Glutamatergic neuron (in vitro differentiated cells): ENCODE measurements at places on chromosomes 5 and 9. TPM values are rescaled to one million over a fixed set of nuclear protein-coding genes. Genes with fewer than 3 reads are reported as not detected.
A peak's percentile ranks its signal among the peaks of the same experiment; 100 is the strongest.

- no peaks in the 10 kb centered on the region for H3K36me3 ChIP-seq
- DNase-seq, result no peak
- no peaks in the 10 kb centered on the region for H3K4me1 ChIP-seq
- H3K4me3 ChIP-seq, result no peak overlapping the region
- no peak overlapping the region for H3K27ac ChIP-seq
- H3K27me3 ChIP-seq, result peaks cover 1% of the 10 kb centered on the region
Observed at GRCh38 chr5:11898-12297, 80.1 kb upstream of the PLEKHG4B start.

- peak overlapping the region; percentile 8 for H3K4me3 ChIP-seq
- H3K4me1 ChIP-seq, result peaks cover 3% of the 10 kb centered on the region
- no peaks in the 10 kb centered on the region for H3K36me3 ChIP-seq
Observed at GRCh38 chr9:99264070-99264680, 42.1 kb downstream of the SEC61B start.

GRCh38 chr5:104189909-104190308, 627.3 kb upstream of the NUDT12 start:
- no peak overlapping the region for H3K4me3 ChIP-seq
- peaks cover 12% of the 10 kb centered on the region for H3K36me3 ChIP-seq
- no peak for DNase-seq

GRCh38 chr9:2767800-2768677, 50.7 kb downstream of the KCNV2 start:
- H3K4me1 ChIP-seq, result no peaks in the 10 kb centered on the region
- peaks cover 6% of the 10 kb centered on the region for H3K36me3 ChIP-seq
- H3K27ac ChIP-seq, result no peak overlapping the region
- no peak for DNase-seq
- H3K27me3 ChIP-seq, result no peaks in the 10 kb centered on the region

DNA sequence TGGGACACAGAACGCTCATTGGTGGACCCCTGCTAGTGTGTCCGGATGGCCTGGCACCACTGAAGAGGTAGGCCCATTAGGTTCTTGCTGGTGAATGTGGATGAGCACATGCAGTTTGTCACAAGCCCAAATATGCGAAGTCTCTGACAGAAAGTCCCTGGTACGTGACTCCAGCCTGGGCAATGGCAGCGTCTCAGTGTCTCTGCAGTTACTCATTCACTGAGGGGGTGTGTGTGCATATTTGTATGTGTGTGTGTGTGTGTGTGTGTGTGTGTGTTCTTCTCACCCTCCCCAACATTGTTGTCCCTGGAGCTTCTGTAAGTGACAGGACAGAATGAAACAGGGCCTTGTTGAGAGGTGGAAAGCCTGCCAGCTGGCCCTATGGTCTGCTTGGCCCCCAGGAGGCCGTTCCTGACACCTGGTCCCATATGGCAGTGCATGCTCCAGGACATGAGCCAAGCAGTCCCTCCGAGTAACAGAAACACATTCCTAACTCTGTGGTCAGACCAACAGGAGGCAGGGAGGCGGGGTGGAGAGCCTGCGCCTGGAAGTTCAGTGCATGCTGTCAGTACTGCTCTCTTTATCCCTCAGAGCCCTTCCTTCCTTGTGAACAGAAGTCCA, 169.9 kb downstream of the SLC28A3 start:
- H3K27me3 ChIP-seq, result peaks cover 16% of the 10 kb centered on the region
- peak overlapping the region; percentile 57 for H3K4me3 ChIP-seq
- peak; percentile 95 for DNase-seq
- H3K27ac ChIP-seq, result peak overlapping the region; percentile 94

- peaks cover 5% of the 10 kb centered on the region for H3K27me3 ChIP-seq
- H3K27ac ChIP-seq, result peak overlapping the region; percentile 92
- peaks cover 16% of the 10 kb centered on the region for H3K4me1 ChIP-seq
Observed at GRCh38 chr9:87494970-87495471, 2.6 kb upstream of the DAPK1 start.

DNA sequence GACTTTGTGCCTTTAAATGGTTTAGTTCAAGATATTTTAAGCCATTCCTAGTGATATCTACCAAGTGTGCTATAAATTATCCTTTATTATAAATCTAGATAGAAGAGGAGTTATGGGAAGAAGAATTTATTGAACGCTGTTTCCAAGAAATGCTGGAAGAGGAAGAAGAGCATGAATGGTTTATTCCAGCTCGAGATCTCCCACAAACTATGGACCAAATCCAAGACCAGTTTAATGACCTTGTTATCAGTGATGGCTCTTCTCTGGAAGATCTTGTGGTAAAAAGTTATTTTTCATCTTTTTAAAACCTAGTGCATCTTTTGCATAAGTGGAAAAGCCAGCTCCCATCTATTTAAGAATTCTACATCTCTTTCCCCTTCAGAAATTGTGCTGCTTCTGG, 18.6 kb downstream of the SLC23A1 start:
- no peak overlapping the region for H3K27ac ChIP-seq
- H3K4me1 ChIP-seq, result no peaks in the 10 kb centered on the region
- H3K4me3 ChIP-seq, result no peak overlapping the region
- no peaks in the 10 kb centered on the region for H3K36me3 ChIP-seq

GRCh38 chr9:11199335-11199734, 586.5 kb upstream of the PTPRD start:
- H3K4me1 ChIP-seq, result peaks cover 22% of the 10 kb centered on the region
- peaks cover 6% of the 10 kb centered on the region for H3K27me3 ChIP-seq
- H3K27ac ChIP-seq, result peak overlapping the region; percentile 90
- H3K36me3 ChIP-seq, result no peaks in the 10 kb centered on the region
- H3K4me3 ChIP-seq, result peak overlapping the region; percentile 19

Gene CD72
- 4.9 TPM for total RNA-seq

Gene MLANA
- total RNA-seq, result not detected

Gene PRRC1
- 57.3 TPM for total RNA-seq

Gene MCIDAS
- total RNA-seq, result not detected

Gene UBE2QL1
- total RNA-seq, result 4.5 TPM

Gene GABRA6
- not detected for total RNA-seq

Gene TMEM232
- 5.3 TPM for total RNA-seq

Gene F2R
- total RNA-seq, result 59.3 TPM
